ENCODE measurements at places on chromosomes 3 and 15. TPM values are rescaled to one million over a fixed set of nuclear protein-coding genes. Genes with fewer than 3 reads are reported as not detected.

The IL20RB gene
- total RNA-seq = 2.7 TPM

The ZBED2 gene
- total RNA-seq = 0.28 TPM

The KBTBD12 gene
- not detected for total RNA-seq

The AHSG gene
- not detected for total RNA-seq

The CX3CR1 gene
- total RNA-seq = not detected

The CEMIP gene
- total RNA-seq = 466 TPM

The TEX55 gene
- not detected for total RNA-seq

The MAGEL2 gene
- 0.37 TPM for total RNA-seq

The TMEM207 gene
- not detected for total RNA-seq

Measured in smooth muscle cell of bladder (primary cell).